ENCODE measurements at places on chromosomes 3 and 15.

- DNase-seq = no peak
Measured at GRCh38 chr3:23519314-23520208, 286.2 kb upstream of the UBE2E1 start.

- peak; percentile 85 for DNase-seq
Measured at GRCh38 chr3:40516201-40516600, 8.6 kb upstream of the ZNF621 start.

- peak; percentile 75 for DNase-seq
Measured at GRCh38 chr15:80780416-80781221, 1.4 kb downstream of the CEMIP start.

DNA sequence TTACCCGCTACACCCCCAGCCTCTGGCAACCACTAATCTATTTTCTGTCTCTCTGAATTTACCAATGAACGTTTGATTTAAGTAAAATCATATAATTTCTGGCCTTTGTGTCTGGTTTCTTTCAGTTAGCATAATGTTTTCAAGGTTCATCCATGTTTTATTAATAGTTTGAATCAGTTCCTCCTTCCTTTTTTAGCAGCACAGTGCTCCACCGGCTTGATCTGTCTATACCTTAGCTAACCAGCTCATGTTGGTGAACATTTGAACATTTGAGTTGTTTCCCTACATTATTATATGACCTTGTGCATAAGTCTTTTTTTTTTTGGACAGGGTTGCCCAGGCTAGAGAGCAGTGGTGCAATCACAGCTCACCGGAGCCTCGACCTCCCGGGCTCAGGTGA, 33.3 kb downstream of the PDE8A start:
- no peak for DNase-seq

GRCh38 chr3:55014081-55014480, 86.2 kb upstream of the LRTM1 start:
- peak; percentile 36 for DNase-seq

GRCh38 chr3:156711113-156711512, 36.7 kb downstream of the TIPARP start:
- no peak for DNase-seq

DNA sequence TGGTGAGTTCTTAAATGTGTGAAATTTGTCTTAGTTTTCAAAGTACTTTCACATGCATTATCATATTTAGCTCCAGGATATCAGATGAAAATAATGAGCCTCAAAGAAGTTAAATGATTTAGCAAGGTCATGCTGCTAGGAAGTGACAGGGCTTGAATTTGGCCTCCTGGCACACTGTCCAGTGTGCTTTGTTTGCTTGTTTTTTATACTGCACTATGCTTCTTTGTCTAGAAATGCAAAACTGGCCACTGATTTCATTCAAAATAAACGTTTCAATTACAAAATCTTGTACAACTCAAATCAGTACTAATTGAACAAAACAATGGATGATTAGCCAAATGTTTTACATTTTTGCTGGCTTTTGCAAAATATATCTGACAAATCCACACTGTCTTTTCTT, 583.3 kb upstream of the CBLB start:
- DNase-seq = no peak

- DNase-seq = no peak
Measured at GRCh38 chr3:167783781-167784180, 48.3 kb downstream of the SERPINI1 start.

DNA sequence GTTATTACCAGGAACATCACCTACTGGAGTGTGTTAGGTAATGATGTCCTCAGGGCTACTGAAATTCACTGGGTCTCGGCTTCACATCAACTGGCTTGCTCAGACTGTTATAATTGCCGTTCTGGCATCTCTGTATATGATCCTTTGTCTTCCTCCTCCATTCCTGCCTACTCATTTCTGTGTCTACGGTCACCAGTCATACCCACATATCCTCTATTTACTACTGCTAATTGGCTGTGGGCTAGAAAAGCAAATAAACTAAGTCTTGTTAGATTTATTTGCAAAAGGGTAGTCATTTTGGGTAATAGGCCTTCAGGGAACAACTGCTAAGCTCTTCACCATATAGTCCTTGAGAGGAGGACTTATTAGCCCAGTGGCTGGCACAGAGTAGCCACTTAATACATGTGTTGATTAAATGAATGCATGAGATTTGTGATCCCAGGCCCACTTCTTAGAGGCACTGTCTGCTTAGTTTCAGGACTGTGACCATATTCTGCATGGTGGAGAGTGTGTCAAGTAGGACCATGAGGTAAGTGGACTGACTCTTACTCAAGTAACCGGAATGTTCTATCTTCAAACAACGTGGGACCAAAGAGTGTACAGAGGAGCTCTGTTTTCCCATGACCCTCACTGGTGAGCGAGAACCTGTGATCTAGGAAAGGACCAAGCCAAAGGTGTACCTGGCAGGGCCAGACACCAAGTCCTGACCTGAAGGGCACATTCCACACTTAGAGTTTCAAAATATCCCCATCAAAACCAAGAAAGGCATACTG, 13.2 kb downstream of the ZDHHC3 start:
- peak; percentile 79 for DNase-seq

GRCh38 chr15:75349851-75350588, 3.2 kb downstream of the NEIL1 start:
- DNase-seq = no peak

- no peak for DNase-seq
Measured at GRCh38 chr3:141306922-141307321, 61.4 kb upstream of the ZBTB38 start.

DNA sequence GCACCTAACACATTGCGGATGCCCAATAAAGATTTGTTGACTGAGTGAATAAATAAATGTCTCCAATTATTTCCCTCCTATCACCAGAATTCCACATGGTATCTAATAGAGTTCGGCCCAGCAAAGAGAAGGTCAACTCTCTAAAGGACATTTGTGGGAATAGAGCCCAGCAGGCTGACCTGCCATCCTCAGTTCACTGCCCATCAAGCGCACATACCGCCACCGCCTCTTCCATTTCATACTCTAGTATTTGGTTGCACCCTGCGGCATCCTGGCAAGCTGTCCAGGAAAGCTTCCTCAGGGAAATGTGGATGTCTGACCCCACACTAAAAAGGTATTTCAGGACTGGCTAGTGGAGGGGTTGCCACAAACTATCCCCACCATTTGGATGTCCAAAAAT, 29.8 kb upstream of the DLG1 start:
- DNase-seq = no peak

DNA sequence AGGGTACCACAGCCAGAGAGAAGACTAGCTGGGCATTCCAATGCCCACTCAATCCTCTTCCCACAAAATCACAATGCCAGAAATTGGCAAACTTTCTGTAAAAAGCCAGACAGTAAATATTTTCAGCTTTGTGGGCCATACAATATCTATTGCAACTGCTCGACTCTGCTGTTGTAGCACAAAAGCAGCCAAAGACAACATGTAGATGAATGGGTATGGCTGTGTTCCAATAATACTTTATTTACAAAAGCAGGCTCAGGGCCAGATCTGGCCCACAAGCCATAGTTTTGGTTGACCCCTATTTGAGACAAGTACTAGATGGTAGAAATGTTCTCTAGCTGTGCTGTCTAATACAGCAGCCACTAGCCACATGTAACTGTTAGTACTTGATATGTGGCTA, 330.9 kb downstream of the ERC2 start:
- no peak for DNase-seq

All from EH (cell line).